ENCODE measurements at places on chromosomes 1 and 21. TPM values are rescaled to one million over a fixed set of nuclear protein-coding genes. Genes with fewer than 3 reads are reported as not detected.

Gene RNU1-2
- total RNA-seq: 6,622 TPM

Gene IFI44
- 63.2 TPM for total RNA-seq

Gene ZFP69
- 2.8 TPM for total RNA-seq

Gene OR2G6
- total RNA-seq: not detected

Gene S1PR1
- total RNA-seq: 134 TPM

Gene DSCAM
- total RNA-seq: not detected

Gene FCRL5
- 0.93 TPM for total RNA-seq

Gene LCE1C
- total RNA-seq: not detected

Gene FOXD3
- total RNA-seq: not detected

Gene MATN1
- not detected for total RNA-seq
